ENCODE measurements at places on chromosomes 5 and 9.

GRCh38 chr9:16884373-16884772 is 13.9 kb upstream of the BNC2 start:
- DNase-seq = no peak

DNA sequence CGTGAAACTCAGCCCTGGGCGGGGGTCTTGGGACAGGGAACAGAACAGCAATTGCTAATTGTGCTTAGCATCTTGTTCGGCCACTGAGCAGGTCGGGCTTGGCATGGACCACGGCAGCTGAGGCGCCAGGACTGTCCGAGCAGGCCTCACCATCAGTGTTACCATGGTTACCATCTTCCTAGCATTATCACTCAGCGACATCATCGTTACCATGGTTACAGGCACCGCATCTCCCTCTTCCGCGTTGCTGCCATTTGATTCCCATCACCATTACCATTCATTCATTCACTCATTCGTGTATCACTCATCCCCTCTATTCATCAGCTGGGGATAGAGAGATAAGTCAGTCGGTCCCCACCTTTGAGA is 81.0 kb upstream of the ZBTB43 start:
- DNase-seq = no peak

GRCh38 chr5:133701871-133702270 is 89.5 kb upstream of the FSTL4 start:
- DNase-seq = no peak

- no peak for DNase-seq
Observed at GRCh38 chr5:52356311-52356918, 431.3 kb upstream of the ITGA1 start.

GRCh38 chr5:148085977-148086705 is 22.4 kb downstream of the SPINK5 start:
- no peak for DNase-seq

- DNase-seq = no peak
Observed at GRCh38 chr9:136775191-136775590, 10.9 kb upstream of the LCN15 start.

- DNase-seq = no peak
Observed at GRCh38 chr5:142432961-142433360, 108.1 kb upstream of the SPRY4 start.

DNA sequence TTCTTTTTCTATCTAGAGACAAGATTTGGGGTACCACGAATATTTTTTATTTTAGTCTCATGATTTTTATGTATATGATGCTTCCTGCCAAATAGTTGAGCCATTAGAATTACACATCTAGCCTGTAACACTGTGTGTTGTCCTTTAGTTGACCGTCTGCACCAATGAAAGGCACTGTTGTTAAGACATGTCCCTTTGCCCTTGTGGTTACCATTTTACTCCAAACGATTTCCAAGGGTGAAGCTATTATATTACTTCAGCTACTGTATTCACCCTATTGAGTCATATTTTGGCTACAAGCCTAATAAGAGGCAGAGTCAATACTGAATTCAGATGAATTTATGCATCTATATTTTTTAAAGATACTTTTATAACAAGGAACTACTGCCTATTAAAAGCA is 207.6 kb downstream of the CETN3 start:
- DNase-seq = no peak

- DNase-seq = no peak
Observed at GRCh38 chr5:82164977-82165713, 113.0 kb downstream of the RPS23 start.

DNA sequence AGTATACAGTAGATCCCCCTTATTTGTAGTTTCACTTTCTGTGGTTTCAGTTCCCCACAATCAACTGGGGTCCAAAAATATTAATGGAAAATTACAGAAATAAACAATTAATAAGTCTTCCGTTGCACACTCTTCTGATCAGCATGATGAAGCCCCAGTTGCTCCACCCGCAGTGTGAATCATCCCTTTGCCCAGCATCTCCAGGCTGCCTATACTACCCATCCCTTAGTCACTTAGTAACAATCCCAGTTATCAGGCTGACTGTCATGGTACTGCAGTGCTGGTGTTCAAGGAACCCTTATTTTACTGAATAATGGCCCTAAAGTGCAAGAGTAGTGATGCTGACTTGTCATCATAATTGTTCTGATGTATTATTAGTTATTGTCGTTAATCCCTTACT is 28.9 kb downstream of the SHC3 start:
- no peak for DNase-seq

DNA sequence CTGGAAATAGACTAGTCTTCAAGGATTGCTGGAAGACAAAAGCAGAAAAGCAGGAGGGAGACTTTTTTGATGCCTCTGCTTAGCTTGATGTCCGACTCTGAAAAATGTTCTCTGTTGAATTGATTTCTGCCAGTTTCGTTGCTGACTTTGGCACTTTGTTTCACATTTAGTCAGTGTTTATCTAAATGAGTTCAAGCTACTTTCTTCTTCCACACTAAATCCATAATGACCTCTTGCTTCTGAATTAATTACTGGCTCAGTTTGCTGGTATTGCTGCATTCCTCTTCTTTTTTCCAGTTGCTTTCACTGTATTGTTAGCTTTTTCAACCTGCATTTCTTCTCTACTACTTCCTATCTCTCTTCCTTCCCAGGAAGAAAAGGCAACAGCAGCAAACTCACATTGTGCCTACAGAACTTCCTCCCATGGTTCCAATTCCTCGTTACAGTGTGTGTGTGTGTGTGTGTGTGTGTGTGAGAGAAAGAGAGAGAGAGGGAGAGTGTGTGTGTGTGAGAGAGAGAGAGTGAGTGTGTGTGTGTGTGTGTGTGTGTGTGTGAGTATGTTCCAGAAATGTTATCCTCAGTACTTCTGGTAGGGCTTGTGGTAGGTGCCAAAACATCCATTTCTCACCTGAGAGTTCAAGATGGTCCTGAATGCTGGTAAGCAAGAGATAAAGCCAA is 234.8 kb downstream of the CSNK1G3 start:
- DNase-seq = no peak

GRCh38 chr5:59337240-59337639 is 556.3 kb downstream of the PDE4D start:
- no peak for DNase-seq

- DNase-seq = no peak
Observed at GRCh38 chr9:123544007-123544827, 188.2 kb downstream of the CRB2 start.

DNA sequence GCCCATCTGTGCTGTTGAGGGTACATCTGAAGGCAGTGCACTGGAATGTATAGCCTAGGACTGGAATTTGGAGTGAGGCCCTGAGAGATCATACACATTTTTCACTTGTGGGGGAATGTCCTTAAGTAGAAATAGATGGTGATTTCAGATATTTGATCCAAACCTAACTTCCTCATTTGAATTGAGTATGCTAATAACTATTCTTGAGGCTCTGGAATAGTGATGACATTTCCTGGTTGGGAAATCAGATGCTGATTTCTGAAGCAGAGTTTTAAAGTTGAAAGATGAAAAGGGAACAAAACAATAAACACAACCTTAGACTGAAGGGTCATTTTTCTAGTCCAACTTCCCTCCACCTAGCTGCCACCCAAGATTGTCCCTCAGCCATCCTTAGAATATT is 163.0 kb upstream of the CCDC152 start:
- no peak for DNase-seq

DNA sequence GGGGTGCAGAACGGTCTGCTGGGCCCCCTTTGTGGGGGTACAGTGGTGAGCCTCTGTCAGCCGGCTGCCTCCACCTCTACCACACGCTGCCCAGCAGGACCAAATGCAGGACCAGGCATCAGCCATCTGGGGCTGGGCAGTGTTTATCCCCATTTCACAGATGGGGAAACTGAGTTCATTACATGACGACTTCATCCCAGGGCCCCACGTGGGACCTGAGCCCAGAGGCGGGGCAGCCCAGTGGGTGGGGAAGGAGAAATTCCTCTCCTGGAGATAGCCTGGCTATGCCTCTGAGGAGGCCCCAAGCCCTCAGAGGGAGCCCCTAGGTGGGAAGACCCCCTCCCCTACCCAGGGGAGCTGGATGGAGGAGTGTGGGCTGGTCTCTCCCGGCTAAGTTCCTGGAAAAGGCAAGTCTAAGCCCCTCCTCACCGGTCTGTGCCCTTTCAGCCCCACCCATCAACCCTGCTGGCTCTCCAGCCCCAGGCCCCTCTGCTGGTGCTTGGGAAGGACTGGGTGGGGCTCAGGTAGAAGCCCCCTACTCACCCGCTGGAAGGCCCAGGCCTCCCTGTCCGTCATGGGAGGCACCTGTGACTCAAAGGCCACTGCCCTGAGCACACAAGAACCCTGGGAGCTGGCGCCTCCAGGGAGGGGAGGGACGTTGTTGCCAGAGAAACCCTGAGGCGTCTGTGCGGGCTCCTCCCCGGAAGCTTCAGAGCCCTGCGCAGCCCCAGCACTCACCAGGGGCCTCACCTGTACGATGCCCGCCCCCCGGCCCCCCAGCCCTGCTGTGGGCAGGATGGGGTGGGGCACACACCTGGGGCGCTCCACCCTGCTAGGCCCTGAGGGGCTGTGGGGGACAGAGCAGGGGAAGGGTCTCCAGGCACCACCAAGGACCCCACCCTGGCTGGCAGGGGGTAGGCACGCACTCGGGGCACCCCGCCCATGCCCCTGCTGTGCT is 7.4 kb upstream of the CCDC187 start:
- DNase-seq = no peak

GRCh38 chr5:124156415-124156996 is 589.9 kb downstream of the ZNF608 start:
- DNase-seq = no peak

GRCh38 chr9:1034271-1034670 is 15.9 kb upstream of the DMRT2 start:
- no peak for DNase-seq

GRCh38 chr9:81370650-81371049 is 318.7 kb downstream of the TLE1 start:
- DNase-seq = no peak

- DNase-seq = no peak
Observed at GRCh38 chr5:132662925-132663770, 5.2 kb downstream of the IL13 start.

DNA sequence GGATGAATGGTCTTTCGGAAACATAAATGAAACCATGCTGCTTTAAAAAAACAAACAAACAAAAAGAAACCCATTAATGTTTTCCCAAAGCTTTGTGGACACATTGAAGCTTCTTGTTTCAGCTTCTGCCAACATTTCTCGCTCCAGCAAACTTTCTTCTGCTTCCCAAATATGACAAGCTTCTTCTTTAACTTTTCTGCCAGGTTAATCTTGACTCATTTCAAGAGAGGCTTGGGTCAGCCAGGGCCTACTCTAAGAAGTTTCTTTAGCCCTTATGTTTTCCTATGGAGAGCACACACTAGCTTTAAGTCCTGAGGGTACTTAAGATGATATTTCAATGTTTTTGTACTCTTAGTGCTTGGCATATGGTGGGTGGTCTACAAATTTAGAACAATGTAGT is 6.1 kb downstream of the ANXA1 start:
- DNase-seq = no peak

GRCh38 chr9:88747768-88748167 is 212.8 kb downstream of the NXNL2 start:
- DNase-seq = no peak

Data from stimulated activated CD8-positive, alpha-beta memory T cell treated with anti-CD3 and anti-CD28 coated beads, Interleukin-2, amount 100 ng/mL, for 48 hours (primary cell).